ENCODE measurements at places on chromosomes 7 and 10.

GRCh38 chr10:106955133-106955532, 209.4 kb downstream of the SORCS1 start:
- DNase-seq, result no peak

DNA sequence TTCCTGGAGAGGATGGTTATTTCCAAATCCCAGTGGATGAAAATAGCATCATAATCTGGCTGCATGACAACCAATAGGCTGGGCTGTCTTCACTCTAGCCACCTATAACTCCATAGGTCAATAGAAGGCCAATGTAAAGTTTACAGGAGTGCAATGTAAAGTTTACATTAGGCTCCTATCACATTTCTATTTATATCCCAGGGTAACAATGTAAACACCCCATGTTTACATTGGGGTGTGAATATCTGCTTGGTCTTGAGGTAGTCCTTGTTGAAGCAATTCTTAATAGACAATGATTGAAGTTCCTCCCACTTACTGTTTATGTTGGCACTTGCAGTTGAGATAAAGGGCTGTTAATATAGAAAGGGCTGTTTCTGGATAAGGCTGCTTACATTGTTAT, 21.5 kb downstream of the CH25H start:
- DNase-seq, result no peak

GRCh38 chr10:78756604-78757343, 312.0 kb upstream of the ZMIZ1 start:
- peak; percentile 97 for DNase-seq

GRCh38 chr10:53325066-53325465, 552.5 kb upstream of the MBL2 start:
- DNase-seq, result no peak

DNA sequence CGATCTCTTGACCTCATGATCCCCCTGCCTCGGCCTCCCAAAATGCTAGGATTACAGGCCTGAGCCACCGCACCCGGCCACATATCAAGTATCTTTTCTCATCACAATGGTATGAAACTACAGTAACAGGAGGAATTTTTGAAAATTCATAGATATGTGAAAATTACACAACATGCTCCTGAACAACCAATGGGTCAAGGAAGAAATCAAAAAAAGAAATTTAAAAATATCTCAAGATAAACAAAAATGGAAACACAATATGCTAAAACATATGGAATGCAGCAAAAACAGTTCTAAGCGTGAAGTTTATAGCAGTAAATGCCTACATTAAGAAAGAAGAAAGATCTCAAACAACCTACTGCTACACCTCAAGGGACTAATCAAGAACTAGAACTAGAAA, 59.8 kb upstream of the ADAM12 start:
- DNase-seq, result no peak

DNA sequence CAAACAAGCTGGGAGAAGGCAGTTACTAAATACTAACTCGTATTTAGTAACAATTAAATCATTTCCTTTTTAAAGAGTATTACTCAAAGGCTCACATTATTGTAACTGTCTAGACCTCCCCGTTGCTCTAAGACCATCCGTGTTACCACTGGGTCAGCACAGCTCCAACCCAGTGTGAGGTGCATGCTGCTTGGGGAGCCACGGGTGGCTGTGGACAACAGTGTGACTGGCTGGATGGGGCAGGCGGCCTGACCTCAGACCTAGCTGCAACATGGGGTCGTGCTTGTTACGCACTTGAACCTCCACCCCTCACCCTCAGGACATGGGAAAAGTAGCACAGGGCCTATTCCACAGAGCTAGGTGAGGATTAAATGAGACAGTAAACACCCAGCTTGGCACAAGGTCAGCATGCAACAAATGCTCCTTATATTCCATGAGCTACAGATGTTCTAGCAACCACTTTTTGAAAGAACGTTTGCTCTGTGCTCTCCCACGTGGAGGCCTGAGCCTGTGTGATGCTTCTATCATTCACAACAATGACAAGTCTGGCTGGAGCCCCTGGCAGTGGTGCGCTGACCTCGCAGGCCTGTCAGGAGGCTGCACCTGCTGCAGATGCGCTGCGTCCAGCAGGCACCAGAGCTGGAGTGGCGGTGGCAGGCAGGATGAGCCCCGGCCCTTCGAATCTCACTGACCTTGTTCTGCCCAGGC, 135.7 kb downstream of the PKD1L1 start:
- no peak for DNase-seq

All from GM04504 (cell line).